ENCODE measurements at places on chromosomes 6 and 20.
A peak's percentile ranks its signal among the peaks of the same experiment; 100 is the strongest.

DNA sequence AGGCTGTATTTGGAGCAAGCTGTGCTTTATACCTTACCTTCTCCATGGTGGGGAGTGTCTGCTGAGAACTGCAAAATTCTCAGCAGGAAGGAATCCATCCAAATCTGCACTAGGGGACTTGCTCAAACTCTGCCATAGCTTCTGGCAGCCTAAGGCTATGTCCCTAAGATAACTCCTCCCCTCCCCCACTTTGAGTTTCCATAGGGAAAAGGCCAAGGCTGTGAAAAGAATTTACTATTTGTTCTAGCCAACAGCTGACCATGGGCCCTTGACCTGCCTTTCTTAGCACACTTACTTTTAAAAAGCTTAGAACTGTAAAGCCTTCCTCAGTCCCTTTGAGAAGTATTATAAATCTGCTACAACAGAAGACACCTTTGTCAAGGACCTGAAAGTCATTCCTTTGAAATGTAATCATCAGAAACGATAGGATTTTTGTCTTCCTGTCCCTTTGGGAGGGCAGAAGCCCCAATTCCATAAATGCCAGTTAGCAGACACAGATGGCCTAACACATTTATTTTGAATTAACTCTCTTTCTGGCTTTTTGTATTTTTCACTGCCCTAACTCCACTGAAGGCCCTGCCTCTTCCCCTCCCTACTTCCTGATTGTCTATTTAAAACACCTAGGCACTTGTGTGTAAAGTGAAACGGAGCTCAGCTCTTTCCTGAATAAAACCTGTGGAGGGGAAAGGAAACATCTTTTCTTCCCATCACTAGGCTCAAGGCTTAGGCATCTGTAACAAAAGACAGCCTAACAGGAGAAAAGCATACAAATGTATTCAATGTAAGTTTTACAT is 157.1 kb downstream of the AKAP7 start:
- no peak for DNase-seq

DNA sequence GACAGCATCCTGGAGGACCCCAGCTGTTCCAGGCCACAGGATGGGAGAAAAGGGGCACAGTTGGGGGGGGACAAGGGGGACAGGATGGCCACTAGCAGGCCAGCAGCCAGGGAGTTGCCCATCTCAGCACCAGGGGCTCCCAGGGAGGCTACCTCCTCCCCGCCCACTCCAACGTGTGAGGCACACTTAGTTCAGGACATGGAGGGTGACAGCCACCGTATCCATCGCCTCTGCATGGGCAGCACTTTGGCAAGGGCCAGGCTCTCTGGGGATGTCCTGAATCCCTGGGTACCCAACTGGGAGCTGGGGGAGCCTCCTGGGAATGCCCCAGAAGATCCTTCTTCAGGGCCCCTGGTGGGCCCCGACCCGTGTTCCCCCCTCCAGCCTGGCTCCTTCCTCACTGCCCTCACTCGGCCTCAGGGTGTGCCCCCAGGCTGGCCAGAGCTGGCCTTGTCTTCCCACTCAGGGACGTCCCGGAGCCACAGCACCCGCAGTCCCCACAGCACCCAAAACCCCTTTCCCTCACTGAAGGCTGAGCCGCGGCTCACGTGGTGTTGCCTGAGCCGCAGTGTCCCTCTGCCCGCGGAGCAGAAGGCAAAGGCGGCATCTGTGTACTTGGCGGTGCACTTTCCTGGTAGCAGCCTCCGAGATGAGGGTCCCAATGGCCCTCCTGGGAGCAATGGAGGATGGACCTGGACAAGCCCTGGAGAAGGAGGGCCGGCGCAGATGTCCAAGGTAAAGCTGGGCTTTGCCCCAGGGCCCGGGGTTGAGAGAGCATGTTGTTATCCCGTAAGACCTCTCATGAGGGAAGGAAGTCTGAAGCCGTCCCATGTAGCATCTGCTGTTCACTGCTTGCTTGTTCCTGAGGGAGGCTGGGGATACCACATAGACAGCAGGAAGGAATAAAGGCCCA is 30.7 kb downstream of the ZNF831 start:
- DNase-seq: no peak

- DNase-seq: no peak
These were observed 62.9 kb downstream of the QRSL1 start for GRCh38 chr6:106692112-106692818.

- DNase-seq: no peak
These were observed 154.4 kb upstream of the STMND1 start for GRCh38 chr6:16947375-16948015.

- no peak for DNase-seq
These were observed 3.7 kb downstream of the ENPP1 start for GRCh38 chr6:131811500-131811899.

DNA sequence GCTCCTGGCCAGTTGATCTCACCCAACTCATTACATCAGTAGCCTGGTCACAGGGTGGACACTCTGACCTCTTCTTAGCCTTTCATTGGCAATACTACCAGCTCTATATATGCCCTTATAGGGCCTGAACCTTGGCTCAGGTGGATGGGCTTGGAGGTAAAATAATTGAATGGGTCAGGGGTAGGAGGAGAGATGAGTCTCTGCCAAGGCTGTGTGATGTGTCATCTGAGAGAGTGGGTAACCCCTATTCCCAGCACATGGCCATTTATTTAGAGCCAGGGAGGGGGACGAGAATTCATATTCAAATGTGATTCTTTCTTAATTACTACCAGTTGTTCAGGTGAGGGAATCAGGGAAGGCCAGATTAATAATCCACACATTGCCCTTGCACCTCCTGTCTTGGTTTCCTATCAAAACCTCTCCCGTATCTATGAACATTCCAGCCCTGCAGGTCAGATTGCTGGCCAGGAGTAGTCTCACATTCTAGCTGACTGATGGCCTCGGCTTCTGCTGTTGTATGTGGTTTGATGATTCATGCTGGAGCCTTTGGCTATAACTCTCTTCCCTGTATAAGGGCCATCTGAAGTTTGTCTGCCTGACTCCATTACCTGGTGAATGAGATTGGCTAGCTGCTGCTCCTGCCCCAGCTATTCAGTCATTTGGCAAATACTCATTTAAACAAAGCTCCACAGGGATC is 13.4 kb downstream of the C20orf173 start:
- no peak for DNase-seq

- DNase-seq: no peak
These were observed 106.6 kb upstream of the SNX9 start for GRCh38 chr6:157716251-157716995.

DNA sequence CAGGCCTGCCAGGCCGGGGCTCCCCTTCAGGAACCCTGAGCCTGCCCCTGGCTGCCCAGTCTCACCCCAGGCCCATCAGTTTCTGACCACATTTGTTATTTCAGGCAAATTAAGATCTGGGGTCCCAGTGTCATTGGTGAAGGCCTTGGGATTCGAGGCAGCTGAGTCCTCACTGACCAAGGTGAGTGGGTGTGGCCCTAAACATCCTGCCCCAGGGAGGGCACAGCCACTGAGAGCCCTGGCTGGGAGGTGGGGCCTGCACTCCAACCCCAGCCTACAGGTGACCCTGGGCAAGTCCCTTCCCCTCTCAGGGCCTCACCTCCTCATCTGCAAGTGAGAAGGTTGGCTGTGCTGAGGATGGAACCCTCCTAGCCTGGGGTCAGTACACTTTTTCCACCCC is 23.8 kb downstream of the BPIFB1 start:
- DNase-seq: no peak

- no peak for DNase-seq
These were observed 204.8 kb downstream of the TPBG start for GRCh38 chr6:82568290-82568993.

- peak; percentile 20 for DNase-seq
These were observed 63.2 kb downstream of the WASF1 start for GRCh38 chr6:110116258-110116657.

DNA sequence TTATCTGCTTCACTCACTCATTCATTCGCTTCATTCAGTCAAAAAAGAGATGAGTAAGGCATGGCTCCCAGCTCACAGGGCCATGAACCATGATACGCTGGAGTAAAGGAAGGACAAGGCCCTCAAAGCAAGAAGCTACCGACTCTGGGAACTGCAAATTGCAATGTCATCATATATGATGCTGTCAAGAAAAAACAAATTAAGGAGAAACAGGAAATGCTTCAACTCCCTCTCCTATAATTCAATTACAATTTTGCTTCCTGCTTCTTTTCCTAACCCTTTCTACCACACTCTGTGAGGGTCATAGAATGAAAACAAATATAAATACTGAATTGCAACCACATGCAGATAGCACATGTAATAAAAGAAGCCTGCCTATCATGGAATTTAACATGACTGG is 725.7 kb upstream of the FLRT3 start:
- no peak for DNase-seq

GRCh38 chr6:31575335-31575901 is at the start of gene TNF:
Gene TNF (plus strand): TSS chr6:31575565. CDS start chr6:31575742, 177 bp downstream.
- DNase-seq: no peak

- DNase-seq: no peak
These were observed 123.0 kb downstream of the CD83 start for GRCh38 chr6:14240411-14241166.

GRCh38 chr6:63839485-63839884 is 203.9 kb downstream of the PHF3 start:
- DNase-seq: no peak

GRCh38 chr6:44067173-44068139 is 59.8 kb downstream of the MRPL14 start:
- DNase-seq: no peak

- peak; percentile 34 for DNase-seq
These were observed 695.8 kb upstream of the MMS22L start for GRCh38 chr6:97978855-97979271.

GRCh38 chr20:5001174-5002076 is at the start of gene SLC23A2:
Gene SLC23A2 (minus strand): TSS chr20:5001510. CDS start chr20:4932562, 68,948 bp downstream.
- peak; percentile 55 for DNase-seq

DNA sequence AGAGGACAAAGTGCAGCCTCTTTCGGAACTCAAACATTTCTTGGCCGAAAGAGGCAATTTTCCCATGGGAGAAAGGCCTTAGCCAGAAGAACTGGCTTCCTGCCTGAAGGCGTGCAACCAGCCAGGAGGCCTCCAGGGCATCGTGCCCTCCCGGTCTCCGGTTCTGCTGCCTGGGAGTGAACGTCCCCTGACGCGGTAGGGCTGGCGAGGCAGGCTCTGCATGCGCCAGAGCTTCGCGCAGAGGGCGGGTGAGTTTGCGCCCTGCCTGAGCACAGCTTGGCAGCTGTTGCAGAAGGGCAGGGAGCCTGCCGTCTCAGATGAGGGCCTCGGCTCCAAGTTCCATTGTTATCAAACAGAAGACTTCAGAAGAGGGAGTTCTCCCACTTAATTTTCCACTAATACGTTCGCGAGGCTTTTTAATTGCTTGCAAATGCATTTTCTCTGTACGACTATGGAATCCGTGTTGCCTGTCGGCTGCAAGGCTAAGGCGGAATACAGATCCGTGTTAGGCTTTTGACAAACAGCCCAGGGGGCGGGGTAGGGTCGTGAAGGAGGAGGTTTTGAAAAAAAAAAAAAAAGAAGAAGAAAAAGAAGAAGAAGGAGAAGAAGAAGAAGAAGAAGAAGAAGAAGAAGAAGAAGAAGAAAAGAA is 5.5 kb upstream of the TFAP2D start:
- DNase-seq: peak; percentile 62

GRCh38 chr6:159307246-159307790 is 138.1 kb downstream of the FNDC1 start:
- DNase-seq: no peak

DNA sequence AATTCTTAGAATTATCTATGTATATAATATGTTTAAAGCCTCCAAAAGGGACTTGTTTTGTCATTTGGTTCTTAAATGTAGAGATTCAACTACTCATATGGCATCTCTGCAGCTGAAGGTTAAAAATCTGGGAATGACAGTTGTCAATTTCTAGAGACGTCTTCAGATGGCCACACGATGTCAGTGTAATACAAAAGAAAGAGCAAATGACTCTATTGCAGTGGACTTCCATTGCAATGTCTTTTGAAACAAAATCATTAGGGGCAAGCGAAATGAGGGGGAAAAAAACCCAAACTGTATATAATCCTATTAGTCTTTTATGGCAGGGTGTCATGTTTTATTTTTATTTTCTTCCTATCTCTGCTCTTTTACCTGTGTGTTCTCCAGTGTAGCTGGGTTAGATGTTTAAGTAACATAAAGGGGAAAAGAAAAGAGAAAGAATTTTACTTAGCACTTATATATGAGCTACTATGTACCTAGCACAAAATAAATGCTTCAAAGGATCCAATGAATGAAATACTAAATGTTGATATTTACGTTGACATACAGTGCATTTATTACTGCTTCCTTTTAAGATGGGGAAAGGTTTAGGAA is 26.2 kb downstream of the CCN2 start:
- DNase-seq: no peak

GRCh38 chr20:9506964-9507369 is 7.4 kb upstream of the LAMP5 start:
- peak; percentile 76 for DNase-seq

DNA sequence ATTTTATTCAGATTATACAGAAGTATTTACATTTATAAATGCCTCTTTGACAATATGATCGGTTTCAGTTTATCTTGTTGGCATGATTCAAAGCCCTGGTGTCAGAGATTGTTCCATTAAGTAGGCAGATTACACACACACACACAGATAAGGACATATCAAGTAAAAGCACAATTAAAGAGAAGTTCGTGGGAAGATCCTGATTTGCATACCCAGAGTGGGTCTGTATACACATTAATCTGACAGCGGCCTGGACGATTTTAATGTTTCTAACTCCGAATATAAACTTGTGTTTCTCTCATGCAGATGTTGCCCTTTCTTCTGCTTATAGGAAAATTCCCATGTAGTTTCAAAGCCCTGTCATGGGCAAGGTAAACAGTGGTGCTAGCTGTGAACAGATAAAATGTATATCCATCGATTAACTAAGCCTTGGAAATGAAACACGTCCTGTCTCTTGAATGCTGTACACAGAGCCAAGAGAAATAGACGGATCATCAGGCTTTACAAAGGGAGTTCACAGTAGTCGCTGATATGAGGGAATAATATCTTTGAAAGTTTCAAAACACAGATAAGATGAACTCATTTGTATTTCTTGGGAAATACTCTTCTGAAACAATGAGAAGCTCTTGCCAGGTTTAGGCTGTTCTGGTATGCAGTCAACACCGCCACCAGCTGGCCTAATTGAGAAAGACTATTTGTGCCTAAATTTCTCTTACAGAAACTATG is 108.2 kb upstream of the GMDS start:
- peak; percentile 70 for DNase-seq

GRCh38 chr6:11791354-11792107 is 12.9 kb upstream of the ADTRP start:
- DNase-seq: no peak

GRCh38 chr6:159249128-159249527 is 79.9 kb downstream of the FNDC1 start:
- DNase-seq: no peak

DNA sequence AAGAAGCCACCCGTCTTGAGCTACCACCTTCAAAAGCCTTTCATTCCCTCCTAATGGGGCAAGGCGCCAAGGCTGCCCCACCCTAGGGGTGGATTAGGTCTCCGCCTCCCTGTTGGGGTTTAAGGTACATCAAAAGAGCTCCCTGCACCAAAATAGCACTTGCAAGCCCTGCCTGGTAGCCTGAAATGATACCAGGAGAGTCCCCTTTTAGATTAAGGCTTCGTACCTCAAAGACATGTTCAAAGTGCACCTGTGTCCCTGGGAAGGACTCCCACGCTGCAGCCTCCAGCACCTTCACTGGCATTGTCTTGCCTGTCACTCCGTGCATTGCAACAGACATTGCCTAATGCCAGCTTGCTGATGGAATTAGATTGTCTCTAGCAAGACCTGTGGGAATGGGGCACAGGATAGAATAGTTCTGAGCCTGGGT is 15.7 kb upstream of the CDKN1A start:
- DNase-seq: no peak

GRCh38 chr6:160156842-160157241 is 35.2 kb downstream of the SLC22A1 start:
- no peak for DNase-seq

- no peak for DNase-seq
These were observed 39.1 kb downstream of the ILRUN start for GRCh38 chr6:34657307-34657978.
